ENCODE measurements at places on chromosomes 2 and 18.

GRCh38 chr2:229164545-229165249, 106.4 kb downstream of the PID1 start:
- peak; percentile 74 for DNase-seq

DNA sequence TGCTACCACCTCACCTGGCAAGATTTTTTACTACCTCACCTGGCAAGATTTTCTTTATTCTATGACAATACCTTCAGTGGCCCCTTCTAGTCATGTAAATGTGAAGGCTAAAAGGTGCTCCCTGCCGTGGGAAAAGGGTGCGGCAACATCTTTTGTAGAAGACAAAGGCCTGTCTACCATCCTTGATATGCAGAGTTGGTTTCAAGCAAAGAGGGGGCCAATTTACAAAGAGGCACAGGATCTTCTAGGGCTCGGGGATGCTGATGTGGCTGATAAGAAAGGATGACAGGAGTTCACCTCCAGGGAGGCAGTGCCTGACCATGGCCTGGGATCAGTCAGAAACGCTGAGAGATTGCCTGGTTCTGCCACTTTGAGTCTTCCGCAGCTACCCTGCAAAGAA, 165.4 kb upstream of the SLC1A4 start:
- no peak for DNase-seq

DNA sequence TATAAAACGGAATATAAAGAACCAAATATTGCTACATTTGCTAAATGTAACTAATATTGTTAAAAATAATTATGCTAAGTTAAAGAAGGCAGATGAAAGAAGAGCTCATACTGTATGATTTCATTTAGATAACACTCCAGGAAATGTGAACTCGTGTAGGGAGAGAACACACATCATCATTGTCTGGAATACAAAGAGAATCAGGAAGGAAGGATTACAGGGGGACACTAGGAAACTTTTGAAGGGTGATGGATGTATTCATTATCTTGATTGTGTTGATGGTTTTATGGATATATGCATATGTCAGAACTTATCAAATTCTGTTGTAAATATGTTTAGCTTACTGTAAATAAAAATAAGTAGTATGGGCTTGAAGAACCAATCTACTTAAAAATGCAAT, 104.1 kb upstream of the TRIB2 start:
- DNase-seq: no peak

DNA sequence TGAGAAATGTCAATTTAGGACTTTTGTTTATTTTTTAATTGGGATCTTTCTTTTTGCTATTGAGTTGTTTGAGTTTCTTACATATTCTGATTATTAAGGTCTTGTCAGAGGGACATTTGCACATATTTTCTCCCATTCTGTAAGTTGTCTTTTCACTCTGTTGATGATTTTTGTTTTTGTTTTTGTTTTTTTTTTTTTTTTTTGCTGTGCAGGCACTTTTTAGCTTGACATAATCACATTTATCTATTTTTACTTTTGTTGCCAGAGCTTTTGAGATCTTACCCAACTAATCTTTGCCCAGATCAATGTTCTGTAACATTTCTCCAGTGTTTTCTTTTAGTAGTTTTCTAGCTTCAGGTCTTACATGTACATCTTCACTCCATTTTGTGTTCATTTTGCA, 166.6 kb downstream of the EPHA4 start:
- no peak for DNase-seq

DNA sequence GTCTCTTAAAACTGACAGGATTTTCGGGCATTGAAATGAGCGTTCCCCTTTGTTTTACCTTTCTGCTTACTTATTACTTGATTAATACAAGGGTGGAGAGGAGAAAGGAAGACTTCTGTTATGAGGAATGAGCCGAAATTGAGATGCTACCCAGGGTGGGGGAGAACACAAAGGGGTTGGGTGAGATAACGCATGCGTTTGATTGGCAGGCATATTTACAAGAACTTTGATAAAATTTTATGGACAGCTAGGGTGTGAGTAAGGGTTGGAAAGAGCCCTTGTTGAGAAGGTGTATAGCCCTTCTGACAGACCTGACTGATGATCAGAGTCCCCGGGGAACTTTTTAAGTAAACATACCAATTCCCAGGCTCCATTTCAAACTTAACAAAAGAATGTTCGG, 1.8 kb downstream of the RNF138 start:
- DNase-seq: peak; percentile 42

DNA sequence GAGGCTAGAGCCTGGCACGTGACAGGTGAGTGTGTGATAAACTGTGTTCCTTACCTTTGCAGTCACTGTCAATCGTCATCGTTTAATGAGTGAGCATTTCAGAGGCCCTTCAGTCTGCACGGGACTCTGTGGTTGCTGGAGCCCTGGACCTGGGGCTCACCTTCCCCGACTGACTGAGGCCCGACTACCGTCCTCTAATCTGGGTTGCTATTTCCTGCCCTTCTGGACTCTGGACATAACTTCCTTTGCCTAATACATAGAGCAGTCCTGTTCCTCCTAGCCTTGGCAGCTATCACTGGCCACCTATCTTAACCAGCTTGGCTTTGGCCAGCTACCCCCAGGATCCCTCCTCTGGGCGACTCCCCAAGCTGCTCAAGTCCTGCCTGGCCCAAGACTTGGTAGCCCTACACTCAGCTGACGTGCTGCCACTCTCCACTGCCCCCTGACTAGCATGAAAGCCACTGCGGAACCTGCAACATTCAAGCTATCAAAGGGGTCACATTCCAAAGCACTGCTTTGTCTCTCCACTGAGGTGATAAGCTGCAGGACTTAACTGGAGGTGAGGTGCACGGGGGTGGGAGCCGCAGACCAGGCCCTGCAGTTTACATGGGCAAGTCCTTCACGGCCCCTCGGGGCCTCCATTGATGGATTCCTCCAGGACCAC, 11.1 kb upstream of the RAB17 start:
- no peak for DNase-seq
